GM23248 (cell line): ENCODE measurements at places on chromosomes 7 and 10.

DNA sequence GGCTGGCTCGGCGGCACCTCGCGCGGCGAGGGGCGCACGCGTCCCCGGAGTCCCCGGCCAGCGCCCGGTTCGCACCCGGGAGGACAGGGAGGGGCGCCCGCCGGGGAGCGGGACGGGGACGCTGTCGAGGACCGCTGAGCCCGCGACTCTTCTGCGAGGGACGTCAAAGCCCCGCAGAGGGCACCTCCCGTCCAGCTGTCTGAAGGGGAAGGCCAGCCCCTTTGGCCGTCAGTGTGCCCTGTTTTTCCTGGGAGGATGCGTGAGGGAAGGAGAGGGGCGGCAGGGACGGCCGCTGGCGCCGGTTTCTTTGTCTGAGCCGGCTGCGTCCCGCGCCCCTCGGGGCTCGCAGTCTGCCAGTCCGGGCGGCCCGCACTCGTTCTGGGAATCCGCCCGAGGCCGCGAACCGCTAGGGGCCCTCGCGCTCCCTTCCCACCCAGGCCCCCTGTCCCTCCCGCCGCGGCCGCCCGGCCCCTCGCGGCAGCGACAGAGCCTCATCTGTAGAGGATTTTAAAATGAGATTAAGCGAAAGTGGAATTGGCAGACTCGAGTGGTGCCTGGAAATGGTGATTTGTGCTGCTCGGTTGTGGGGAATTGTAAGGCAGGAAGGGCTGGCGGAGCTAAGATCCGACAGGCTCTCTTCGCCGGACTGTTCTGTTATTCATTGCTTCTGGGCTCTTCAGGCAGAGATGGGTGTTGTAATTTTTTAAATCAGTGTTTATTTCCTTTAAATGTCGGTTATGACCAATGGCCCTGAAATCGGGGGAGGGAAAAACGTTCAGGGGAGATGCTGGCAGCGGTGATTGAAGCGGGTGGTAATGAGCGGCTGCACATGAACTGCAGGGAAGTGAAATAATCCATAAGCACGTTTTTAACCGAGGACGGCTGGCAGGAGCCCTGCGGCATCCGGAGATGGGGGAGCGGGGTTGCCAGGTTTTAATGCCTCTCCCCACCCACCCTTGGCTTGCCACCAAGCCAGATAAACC, 618 bp upstream of the RELN start:
- H3K27me3 ChIP-seq: peaks cover 37% of the 10 kb centered on the region
- DNase-seq: peak; percentile 54
- no peaks in the 10 kb centered on the region for H3K36me3 ChIP-seq
- H3K27ac ChIP-seq: no peak overlapping the region
- no peaks in the 10 kb centered on the region for H3K4me1 ChIP-seq

DNA sequence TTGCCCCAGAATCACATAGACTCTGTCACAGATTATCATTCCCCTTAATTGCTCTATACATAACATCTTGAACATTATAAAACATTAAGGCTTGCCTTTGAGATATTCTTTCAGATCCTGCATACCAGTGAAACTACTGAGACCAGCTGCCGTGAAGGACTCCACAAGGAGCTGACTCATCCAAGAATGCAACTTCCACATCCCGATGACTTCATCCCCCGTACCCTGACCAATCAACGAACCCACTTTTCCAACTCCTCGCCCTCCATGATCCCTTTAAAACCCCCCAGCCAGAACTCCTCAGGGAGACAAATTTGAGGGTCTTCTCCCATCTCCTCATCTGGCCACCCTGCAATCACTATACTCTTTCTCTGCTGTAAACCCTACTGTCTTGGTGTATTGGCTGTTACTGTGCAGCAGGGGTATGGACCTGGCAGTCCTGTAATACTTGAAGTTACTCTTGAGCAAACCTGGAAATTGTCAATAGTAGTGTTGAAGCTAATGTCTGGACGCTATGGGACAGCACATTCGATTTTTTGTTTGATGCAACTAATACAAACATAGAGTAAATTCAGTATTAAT, 49.8 kb downstream of the HTR5A start:
- no peak overlapping the region for H3K4me3 ChIP-seq
- H3K4me1 ChIP-seq: no peaks in the 10 kb centered on the region
- peak; percentile 19 for DNase-seq
- no peaks in the 10 kb centered on the region for H3K27me3 ChIP-seq

DNA sequence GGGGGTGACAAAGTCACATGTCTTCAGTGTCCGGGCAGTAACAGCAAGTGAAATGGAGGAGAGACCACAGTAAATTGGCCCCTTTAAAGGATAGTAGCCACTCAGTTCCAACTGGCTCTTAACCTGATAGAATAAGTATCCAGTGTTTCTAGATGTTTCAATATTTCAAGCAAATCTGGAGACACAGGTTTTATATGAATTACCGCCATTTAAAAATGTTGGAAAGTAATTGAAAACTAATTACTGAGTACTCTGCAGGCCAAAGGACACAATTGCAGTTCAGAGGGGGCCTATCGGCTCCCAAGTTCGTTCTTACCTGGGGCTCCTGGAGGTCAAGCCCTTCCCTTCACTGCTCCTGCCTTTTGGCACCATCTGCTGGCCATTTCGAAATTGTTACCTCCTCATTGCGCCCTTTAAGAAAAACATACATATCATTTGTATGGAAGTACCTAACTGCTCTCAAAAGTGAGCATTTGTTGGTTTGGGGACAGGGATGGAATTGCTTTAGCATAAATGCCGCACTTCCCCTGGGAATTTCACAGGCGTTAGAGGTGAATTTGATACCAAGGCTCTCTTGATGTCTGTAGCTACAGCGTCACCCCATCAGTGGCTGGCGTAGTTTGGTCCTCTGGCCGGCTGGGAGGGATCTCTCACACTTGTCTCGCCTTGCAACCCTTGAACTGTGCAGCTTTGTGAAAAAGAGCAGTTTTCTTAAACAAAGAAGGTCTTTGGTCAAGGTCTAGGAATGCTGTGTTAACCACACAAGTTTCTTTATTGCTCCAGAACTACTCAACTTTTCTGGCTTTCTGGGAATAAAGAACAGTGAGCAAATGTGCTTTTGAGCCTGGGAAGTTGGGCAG, 220.0 kb downstream of the ARHGAP21 start:
- no peaks in the 10 kb centered on the region for H3K4me1 ChIP-seq
- H3K27me3 ChIP-seq: no peaks in the 10 kb centered on the region
- no peaks in the 10 kb centered on the region for H3K36me3 ChIP-seq

DNA sequence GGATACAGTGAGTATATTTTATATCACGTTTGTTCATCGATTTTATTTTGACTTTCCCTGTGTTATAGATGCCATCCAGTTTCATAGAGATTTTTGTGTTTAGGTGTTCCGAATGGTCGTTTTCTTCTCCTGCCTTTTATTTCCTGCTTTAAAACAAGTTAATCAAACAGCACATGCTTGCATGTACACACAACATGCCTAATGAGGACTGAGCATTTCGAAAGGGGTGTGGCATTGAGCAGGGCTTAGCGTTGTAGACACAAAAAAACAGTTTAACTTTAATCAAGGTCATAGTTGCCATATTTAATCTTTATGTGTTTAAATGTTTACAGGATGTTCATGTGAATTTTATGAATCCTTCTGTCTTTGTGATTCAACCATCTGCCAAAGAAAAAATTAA, 430.5 kb upstream of the GALNT17 start:
- H3K27me3 ChIP-seq: no peaks in the 10 kb centered on the region
- no peak for DNase-seq
- H3K4me3 ChIP-seq: no peak overlapping the region
- no peaks in the 10 kb centered on the region; the same call in none of the 2 replicates for H3K4me1 ChIP-seq
- H3K36me3 ChIP-seq: no peaks in the 10 kb centered on the region

- no peak overlapping the region for H3K27ac ChIP-seq
- H3K4me1 ChIP-seq: no peaks in the 10 kb centered on the region
- DNase-seq: no peak
- peaks cover 86% of the 10 kb centered on the region for H3K36me3 ChIP-seq
Observed at GRCh38 chr10:93315246-93315645, 166.9 kb downstream of the MYOF start.

DNA sequence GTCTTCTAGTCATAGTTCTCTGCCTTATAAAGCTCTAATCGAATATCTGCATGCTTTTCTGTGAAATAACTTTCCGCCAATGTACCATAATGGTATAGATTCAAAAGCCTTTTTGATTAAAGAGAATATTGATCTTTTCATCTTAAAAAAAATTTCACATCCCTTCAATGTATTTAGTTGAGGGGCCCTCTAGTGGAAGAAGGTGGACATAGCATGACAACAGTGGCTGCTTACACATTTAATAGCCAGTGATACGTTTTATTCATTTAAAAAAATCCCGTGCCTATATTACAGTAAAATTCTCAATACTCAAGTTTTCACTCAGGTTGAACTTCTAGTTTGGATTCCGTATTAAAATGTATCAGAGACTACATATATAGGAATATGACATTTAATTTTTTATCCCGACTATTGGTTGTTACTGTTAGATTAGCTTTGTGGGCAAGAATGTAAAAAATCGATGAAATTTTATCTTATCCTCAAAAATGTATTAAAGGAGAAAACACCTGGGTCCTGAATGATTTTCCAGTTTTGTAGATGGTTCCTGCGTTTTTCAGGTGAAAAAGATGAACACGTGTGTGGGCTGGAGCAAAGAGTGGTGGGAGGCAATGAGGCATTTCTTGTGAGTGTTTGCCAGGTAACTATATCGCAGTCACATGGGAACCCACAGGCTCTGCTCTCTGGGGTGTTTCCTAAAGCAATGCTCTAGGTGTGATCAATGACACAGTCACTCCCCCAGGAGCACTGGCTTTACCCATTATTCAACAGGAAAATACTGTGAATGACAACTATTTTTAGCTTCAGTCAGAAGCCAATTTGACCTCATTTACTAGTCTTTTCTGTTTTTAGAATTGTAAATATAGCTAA, 24.1 kb upstream of the PNLIP start:
- no peaks in the 10 kb centered on the region for H3K36me3 ChIP-seq
- no peaks in the 10 kb centered on the region for H3K27me3 ChIP-seq
- no peak overlapping the region for H3K4me3 ChIP-seq
- peak; percentile 58 for DNase-seq

DNA sequence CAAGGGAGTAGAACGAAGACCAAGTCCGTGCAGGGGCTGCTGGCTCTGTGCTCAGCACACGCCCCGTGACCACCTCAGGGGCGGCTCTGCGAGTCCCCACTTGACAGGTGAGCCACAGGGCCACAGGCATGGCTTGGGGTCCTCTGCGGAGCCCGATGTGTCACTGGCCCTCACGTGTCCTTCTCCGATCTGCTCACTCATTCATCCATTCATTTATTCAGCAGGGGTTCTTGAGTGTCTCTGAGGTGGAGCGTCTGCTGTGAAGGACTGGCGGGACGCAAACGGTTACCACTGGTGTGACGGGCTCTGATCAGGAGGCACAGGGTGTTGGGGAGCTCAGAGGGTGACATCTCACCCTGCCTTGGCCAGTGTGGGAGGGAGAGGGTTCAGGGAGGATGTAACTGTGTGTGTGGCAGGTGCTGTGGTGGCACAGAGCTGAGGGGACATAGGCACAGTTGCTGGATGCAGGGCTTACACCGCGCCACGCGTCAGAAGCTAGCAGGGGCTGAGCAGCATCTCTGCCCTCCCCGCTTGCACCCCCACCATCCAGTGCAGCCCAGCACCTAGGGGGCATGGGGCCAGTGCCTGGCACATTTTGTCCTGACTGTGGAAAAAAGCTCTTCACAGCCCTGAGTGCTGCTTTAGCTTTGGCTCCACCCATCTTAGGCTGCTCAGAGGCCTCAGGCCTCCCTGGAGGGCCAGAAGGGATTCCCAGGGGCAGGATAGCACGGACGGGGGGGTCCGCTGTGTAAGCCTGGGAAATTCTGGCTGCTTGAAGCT, 116.8 kb downstream of the LHPP start:
- no peak overlapping the region for H3K27ac ChIP-seq
- no peaks in the 10 kb centered on the region for H3K4me1 ChIP-seq
- DNase-seq: no peak
- H3K36me3 ChIP-seq: no peaks in the 10 kb centered on the region
- no peak overlapping the region for H3K4me3 ChIP-seq

DNA sequence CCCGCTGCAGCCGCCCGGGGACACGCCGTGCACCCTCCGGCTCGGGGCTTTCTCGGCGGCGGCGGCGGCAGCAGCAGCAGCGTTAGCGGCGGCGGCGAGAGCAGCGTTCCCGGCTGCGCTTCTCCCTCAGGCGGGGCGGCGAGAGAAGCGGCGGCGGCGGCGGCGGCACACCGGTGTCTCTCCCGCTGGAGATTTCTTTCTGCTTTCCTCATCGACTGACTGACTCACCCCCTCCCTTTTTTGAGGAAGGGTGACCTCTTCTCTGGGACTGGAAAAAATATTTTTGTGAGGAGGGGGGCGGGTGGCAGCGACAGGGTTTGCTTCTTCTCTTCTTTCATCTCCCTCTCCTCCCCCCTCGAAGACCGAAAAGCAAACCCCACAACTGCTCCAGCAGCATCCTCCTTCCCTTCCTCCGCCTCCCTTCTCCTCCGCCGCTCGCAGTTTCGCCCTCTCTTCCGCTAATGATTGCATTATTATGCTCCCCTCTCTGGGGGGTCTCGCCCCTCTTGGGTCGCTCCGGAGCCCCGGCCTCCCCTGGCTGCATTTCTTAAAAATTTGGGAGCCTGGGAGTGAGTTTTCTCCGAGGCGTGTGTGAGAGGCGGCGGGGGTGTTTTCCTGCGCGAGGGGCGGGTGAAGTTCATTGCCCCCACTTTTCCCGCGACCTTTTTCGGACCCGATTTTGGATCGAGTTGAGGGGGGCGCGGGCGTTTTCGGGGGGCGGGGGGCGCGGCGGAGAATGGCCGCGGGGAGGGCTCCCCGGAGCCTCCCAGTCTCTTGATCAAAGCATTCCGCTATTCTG, 411 bp downstream of the AUTS2 start:
- H3K36me3 ChIP-seq: no peaks in the 10 kb centered on the region
- no peak overlapping the region for H3K27ac ChIP-seq
- no peak for DNase-seq
- H3K27me3 ChIP-seq: peaks cover 21% of the 10 kb centered on the region
- H3K4me1 ChIP-seq: no peaks in the 10 kb centered on the region
- H3K4me3 ChIP-seq: peak overlapping the region; percentile 96
